ENCODE measurements at places on chromosomes 3 and 15.

DNA sequence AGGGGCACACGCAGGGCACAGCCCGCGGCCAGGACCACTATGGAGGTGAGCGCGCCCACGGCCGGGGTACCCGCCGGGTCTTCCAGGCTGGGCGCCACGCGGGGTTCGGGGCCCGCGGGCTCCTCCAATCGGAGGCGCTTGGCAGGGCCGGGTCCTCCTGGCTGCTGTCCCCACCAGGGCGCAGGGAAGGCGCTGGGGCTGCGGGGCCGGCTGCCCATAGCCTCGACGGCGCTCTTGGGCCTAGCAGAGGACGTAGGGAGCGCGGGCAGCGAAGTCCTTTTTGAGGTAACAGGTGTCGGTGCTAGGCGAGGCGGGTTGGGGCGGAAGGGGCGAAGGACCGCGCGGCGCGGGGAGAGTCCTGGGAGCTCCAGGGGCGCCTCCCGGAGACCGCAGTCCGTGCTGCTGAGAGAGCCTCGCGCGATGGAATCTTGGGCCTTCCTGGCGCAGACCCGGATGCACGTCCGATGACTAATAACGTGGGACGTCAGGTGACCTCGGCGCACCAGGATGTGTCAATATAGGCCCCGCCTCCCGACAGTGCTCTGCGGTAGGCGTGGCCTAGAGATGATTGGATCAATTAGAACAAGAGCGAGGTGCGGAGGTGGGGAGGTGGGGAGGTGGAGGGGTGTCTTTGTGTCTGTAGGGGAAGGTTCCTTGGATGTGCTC, at the start of gene PRR23A:
PRR23A (minus strand) TSS at position 218 of the 666 bp plus-strand sequence; CDS start at position 218, 0 bp downstream.
- no peak for DNase-seq

DNA sequence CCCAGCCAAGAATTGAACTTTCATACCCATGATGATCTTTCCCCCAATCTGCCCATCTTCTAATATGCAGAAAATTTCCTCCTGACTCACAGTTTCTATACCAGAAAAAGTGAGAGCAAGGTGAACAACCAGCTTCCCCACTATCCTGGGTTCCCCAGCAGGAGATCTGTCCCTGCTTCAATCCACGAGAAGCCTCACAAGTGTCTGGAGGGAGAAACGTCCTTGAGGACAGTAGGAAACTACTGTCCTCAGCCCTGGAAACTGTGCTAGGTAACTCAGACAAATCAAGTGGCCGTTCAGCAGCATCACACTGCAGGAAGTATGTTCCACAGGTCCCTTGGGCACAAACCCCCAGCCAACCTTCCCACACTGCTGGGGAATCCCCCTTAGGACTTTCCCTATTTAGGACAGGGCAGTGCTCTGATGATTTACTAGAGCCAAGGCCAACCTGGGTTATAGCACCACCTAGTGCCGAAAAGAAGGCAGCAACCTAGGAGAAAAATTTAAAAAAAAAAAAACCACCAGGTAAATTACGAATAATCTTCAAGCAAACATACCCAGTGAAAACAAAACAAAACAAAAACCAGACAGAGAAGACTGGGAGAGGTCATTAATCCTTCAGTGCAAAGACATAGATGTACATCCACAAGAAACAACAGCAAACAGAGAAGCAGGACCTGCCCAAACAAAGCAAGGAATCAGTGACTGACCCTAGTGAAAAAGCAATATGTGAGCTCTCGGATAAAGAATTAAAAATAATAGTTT, 36.0 kb downstream of the MORC1 start:
- DNase-seq, result peak; percentile 9

DNA sequence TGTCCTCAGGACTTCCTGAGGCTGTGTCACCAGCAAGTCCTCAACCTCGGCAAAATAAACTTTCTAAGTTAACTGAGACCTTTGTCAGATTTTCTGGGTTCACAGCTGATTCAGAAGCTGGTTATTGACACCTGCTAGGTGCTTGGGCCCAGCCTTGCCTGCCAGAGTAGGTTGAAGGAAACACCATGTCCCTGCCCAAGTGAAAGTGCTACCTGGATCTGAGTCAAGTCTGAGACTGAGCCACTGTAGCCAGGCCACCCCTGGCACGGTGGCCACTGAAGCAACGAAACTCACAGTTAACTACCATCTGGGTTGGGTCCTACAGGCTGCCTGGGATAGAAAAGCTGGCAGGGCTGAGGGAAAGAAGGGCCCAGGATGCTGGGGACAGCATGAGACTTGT, 8.2 kb downstream of the HYAL2 start:
- no peak for DNase-seq

- DNase-seq, result no peak
These were observed 51.4 kb upstream of the LIPC start for GRCh38 chr15:58380280-58380945.

DNA sequence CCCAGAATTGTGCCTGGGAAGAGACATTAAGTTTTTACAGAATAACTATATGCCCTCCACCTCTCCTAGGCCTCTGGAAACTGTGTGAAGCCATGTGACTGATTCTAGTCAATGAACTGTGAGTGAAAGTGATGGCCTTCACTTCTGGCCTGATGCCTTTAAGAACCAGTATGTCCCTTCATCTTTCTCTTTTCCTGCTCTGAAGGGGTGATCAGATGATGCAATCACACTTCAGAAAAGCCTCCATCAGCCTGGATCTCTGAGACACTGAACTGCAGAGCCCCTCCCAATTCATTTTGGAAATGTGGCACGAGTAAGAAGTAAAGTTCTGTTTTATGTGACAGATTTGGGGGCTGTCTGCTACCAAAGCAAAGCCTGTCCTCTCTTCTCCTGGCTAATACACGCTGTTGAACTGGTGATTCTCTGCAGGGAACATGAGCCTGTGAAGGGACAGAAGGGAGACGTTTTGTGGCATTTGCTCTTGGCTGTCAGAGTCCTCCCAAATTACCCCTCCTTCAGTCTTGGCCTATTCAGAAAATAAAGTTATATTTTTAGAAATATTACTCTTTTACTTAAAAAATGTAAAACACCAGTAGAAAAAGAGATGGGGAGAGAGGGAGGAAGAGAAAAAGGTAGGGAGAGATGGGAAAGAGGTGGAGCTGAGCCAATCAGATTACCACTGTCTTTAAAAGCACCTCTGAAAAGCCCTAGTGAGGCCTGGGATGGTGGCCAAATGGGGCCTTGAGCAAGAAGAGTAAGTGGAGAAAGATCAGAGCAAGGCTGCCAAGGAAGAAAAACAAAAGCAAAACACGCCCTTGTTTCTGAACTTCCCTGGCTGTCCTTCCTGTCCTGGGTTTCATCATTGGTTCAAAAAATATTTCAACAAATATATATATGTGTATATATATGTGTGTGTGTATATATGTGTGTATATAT, 40.9 kb upstream of the RYK start:
- no peak for DNase-seq

- no peak for DNase-seq
These were observed 157.7 kb upstream of the FAM3D start for GRCh38 chr3:58824285-58824684.

- no peak for DNase-seq
These were observed 203.9 kb downstream of the VGLL3 start for GRCh38 chr3:86787091-86787490.

DNA sequence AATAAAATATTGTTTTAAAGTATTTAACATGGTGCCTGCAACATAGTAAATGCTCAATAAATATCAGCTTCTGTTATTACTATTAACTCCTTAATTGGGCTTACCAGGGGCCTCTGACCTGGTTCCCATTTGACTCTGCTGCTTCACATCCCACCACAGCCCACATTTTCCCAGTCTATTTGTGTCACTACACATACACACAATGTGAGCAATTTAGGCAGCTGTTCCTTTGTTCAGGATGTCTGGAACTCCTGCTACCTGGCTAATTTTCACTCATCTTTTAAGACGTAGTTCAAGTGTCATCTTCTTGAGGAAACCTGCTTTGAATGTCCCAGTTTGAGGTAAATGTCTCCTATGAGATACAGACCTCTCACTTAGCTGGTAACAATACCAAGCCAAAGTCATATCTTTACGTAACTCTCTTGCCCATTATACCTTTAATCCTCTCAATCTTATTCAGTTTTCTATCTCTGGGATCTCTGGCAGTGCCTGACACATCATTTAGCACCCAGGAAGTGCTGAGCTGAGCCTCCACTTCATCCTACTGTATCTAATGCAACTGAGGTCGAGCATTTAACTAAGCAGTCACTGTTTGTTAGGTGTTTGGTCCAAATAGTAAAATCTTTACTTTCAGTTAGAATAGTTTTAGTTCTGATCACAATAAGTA, 4.4 kb downstream of the TGFBR2 start:
- DNase-seq, result no peak

- no peak for DNase-seq
These were observed 7.7 kb downstream of the RASL12 start for GRCh38 chr15:65059931-65060596.

DNA sequence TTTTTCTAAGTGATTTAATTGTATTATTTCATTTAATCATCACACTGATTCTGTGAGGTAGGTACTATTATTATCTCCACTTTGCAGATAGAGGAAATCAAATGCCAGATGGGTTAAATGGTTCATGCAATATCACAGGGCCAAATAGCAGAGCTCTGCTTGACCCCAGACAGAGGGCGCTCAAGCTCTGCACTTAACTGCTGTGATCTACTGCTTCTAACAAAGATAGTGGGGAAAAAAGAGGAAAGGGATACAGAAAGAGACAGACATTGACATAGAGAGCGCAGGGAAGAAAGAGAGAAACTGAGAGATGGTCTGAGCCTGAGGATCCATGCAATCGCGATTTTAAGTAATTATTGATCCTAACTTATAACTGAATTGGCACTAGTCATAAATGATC, 279.1 kb upstream of the THRB start:
- peak; percentile 5 for DNase-seq

DNA sequence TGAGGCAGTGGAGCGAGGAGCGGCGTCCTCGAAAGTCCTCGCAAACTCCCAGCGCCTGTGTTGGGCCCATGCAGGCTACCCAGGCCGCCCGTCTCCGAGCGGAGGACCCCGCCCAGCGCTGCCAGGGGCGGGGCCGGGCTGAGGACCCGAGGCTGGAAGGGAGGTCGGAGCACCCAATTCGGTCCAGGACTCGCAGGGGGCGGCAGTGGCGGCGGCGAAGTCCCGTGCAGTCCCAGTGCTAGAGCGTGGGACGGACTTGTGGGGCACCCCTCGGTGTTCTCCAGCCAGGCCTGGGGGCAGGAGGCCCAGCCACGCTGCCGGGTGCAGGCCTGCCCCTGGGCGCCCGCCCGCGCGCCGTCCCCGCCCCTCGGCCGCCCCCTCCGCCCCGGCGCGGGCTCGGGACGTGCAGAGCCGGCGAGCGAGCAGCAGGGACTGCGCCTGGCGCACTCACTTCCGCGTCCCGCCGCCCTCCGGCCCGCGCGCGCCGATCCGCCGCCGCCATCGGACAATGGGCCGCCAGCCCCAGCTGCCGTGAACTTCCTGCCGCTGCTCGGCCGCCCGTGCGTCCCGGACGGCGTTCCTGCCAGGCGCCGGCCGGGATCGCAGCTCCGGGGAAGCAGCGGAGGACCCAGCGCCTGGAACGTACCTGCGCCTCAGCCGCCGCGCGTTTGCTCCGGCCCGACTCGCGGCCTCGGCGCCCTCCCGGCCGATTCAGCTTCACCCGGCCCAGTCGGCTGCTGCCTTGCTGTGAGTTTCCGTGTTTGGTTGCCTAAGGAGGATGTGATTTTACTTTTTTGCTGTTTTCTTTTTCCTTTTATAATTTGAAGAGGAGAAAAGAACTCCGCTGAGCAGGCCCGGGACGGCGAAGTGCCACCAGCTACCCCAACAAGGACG, 596 bp upstream of the LIMD1 start:
- DNase-seq, result peak; percentile 88

- no peak for DNase-seq
These were observed 16.0 kb upstream of the LRRN1 start for GRCh38 chr3:3783210-3783609.
